Right forelimb (tissue), 1 donor: ENCODE measurements at places on chromosomes 4 and X.

DNA sequence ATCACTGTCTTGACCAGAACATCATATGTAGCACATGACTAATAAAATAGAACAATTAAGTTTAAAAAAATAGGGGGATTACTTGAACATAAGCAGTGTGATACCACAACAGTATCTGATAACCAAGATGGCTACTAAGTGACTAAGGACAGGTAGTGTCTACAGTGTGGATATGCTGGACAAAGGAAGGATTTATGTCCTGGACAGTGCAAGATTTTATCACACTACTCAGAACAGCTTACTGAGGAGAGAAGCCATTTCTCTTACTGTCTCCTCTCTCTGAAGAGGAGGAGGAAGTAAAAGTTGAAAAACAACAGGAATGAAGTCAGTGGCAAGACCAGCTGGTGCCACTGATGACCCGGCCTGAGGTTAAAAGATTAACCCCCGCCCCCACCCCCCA lies 4.0 kb upstream of the SLC10A7 start:
- DNase-seq, result no peak

- DNase-seq, result no peak
Measured at GRCh38 chr4:19557161-19557560, 694.5 kb upstream of the SLIT2 start.

DNA sequence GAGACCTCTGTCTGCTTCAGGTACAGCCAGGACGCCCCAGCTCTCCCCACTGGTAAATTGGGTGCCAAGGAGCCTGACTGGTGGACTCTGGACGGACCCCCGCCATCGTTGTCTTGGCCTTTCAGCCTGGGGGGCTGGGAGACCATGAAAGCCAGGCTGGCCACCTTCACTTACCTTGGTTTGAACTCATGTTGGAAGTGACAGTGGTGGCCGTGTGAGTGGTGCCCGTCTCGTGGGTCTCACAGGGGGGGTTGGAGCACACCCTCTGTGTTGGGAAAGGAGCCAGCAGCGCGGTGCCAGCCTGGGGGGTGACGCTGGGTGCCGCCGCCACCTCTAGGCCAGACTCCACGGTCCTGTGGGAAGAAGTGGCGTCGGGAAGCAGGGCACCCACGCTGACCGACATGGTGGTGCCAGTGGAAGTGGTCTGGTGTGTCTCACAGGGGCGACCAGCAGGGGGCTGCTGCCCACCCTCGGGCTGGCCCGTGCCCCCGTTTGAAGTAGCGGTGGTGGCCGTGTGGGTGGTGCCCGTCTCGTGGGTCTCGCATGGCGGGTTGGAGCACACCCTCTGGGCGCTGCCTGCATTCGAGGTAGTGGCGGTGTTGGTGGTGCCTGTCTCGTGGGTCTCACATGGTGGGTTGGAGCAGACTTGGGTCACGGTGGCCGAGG lies 9.6 kb upstream of the RENBP start:
- no peak for DNase-seq

GRCh38 chr4:48360285-48361011 lies 19.1 kb downstream of the SLAIN2 start:
- no peak for DNase-seq

DNA sequence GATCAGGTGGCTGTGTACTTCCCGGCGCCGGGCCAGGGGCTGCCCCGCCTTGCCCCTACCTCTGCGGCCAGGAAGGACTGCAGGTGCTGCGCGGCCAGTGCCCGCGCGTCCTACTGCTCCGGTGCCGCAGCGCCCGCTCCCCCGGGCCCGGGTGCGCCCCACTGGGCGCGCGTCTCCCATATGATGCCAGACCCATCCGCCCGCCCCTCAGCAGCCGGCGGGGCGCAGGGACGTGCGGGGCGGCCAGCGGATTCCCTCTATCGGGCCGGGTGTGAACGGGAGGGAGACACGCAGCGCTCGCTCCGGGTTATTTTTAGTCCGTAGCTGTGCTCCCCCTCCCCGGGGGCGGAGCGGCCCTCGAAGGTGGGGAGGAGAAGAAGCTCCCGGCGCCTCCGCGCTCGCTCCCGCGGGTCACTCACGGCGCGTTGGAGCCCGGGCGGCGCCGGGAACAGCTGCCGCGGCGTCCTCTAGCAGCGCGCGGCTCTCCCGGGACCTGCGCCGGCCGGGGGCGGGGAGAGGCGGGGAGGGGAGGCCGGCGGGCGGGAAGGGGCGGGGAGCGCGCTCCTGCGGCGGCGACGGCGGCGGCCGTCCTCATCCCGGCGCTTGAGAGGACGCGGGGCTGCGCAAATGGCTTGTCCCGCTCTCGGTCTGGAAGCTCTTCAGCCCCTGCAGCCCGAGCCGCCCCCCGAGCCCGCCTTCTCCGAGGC lies 103.6 kb downstream of the UCHL1 start:
- DNase-seq, result peak; percentile 86

DNA sequence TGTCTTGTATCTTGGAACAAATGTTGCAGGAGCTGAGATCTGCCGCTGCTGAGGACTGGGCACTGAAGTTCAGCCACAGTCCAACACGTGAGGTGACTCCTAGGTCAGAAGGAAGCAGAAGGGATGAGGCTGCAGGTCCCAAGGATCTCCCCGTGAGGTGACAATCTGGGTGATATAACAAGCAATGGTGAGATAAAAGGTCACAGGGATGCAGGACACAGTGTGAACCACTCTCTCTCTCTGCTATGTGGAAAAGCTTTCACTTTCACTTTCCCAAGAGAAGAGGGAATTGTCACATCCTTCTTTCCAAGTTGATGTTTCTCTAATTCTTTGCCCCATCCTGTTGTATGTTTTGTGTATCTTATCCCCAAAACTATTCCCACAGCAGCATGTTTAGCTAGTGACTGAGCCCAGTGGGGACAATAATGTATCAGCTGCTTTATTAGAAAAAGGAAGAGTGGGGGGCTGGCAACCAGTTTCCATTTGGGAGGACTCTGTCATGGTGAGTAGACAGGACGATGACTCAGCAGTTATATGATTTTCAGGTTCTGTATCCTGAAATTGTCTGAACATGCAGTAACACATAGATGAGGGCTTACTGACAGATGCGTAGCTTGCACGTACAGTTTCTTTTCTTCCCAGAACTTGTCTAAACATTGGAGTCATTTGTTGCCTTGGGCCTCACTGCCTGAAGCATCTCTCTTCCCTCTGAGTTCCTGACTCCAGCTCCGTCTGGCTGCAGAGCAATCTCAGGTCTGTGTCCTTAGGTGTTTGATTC lies 1415.8 kb upstream of the TENM3 start:
- no peak for DNase-seq

DNA sequence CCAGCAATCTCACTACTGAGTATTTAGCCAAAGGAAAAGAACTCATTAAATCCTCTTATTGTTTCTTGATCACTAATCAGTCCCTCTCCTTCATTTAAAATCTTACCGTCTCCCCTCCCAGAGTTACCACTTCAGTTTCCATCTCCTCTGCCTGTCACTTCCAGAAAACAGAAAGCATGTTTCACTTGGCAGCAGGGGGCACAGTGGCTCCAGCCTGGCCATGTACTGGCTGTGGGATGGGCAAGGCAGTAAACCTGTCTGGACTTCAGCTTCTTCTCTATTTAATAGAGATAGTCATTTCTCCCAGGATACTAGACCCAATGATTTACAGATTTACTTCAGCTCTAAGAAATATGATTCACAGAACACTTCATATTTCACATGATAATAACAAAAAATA lies 63.2 kb downstream of the CD40LG start:
- DNase-seq, result no peak

GRCh38 chrX:143340190-143340589 lies 177.1 kb downstream of the SPANXN3 start:
- DNase-seq, result no peak

- DNase-seq, result no peak
Measured at GRCh38 chr4:130197946-130198345, 1102.0 kb downstream of the C4orf33 start.

GRCh38 chrX:72020204-72020603 lies 109.6 kb downstream of the NHSL2 start:
- no peak for DNase-seq

GRCh38 chr4:15131551-15131950 lies 129.3 kb downstream of the CPEB2 start:
- no peak for DNase-seq

DNA sequence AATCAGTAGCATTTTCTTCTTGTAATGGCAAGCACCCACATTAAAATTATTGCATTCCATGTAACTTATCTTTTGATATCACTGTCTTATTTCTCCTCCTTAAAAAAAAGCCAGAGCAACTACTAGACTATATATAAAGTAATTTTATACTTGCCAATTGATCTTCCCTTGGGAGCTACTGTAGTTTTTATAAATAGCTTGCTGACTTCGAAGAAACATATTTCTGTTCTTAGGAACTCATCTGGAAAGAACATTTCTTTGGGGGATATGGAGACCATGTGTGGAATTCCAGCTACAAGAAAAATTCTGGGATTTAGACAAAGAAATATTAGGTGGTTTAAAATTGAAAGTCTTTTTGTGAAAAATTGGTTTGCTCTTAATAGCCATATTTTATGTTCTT lies 94.9 kb downstream of the BMPR1B start:
- DNase-seq, result no peak

GRCh38 chrX:125641405-125641804 lies 321.7 kb downstream of the TEX13C start:
- DNase-seq, result no peak

- DNase-seq, result no peak
Measured at GRCh38 chr4:54882616-54883015, 224.9 kb downstream of the KIT start.

DNA sequence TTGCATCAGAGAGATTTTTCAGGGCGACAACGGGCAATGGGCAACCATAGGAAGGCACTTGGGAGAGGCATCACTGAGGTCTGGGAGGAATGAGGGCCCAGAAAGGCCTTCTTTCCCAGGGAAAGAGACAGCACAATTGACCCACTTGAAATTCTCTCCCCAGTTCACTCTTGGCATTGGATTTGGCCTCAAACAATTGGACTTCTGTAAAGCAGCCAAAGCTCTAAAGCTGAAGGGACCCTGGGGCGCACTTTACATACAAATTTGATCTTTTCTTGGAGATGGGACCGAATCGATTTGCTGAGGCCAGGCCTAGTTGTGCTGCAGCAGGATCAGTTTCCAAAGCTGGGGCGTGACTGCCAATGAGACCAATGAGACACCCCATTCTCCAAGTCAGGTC lies 3.2 kb downstream of the ARHGAP36 start:
- no peak for DNase-seq

DNA sequence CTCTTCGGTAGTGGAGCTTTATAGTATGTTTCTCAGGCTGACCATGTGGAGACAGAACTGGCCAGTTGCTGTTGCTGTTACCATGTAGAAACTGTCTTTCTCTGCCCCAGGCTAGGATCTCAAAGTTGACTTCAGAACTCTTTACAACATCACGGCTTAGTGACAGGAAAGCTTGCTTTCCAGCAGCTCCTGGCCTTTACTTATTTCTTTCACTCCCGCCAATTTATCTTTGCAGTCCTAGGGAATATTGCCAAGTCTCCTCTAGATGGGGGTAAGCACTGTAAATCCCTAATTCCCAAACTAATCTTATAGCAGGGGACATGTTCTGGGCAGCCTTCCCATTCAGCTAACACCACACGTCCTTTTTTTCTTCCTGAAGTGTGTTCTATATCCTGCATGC lies 631.6 kb downstream of the SPRY1 start:
- peak; percentile 58 for DNase-seq

GRCh38 chrX:138890491-138890890 lies 179.0 kb upstream of the FGF13 start:
- no peak for DNase-seq

- DNase-seq, result no peak
Measured at GRCh38 chr4:72974694-72975487, 94.6 kb downstream of the COX18 start.

DNA sequence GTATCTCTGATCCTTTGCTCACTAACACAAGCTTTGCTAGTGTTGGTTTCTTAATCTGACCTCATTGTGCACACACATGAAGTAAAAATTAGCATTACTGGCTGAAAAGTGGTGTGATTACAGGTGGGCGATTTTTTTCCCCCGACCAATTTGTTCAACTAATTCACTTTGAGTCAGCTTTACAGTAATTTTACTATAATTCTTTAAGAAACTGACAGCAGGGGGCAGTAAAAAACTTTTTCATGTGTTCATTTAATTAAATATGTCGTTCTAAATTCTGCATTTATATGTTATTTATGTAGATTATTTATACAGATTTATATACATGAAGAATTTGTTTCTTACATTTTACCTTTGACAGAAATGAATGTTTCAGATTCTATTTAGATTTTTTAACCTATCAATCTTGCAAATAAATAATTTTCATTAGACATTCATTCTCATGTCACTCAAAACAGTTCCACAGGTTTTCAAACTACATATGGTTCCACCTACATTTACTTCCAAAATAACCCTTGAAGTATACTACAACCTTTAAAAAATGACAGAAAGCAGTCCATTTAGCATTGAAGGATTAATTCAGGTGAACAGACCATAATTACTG lies 17.5 kb downstream of the PALLD start:
- no peak for DNase-seq

DNA sequence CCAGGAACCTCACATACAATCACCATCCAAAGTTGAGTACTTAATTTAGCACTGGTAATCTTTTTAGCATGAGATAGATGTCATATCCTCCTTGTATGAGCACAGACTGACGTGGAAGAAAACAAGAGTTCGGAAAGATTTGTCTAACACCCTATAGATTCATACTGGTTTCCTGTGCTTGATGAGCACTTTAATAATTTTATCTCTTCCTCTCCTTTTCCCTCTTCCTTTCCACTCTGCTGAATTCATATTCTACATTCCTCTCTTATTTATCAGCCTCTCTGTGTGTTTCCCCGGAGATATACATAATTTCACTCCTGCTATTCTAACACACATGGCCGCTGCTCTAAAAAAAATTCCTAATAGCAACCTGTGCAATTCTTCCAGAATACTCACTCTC lies 273.9 kb downstream of the AFF2 start:
- DNase-seq, result no peak

GRCh38 chrX:47645530-47645929 lies 4.8 kb downstream of the ELK1 start:
- no peak for DNase-seq

- no peak for DNase-seq
Measured at GRCh38 chrX:18579495-18579894, 92.4 kb downstream of the RS1 start.

- DNase-seq, result no peak
Measured at GRCh38 chr4:27807207-27807606, 946.6 kb downstream of the STIM2 start.

DNA sequence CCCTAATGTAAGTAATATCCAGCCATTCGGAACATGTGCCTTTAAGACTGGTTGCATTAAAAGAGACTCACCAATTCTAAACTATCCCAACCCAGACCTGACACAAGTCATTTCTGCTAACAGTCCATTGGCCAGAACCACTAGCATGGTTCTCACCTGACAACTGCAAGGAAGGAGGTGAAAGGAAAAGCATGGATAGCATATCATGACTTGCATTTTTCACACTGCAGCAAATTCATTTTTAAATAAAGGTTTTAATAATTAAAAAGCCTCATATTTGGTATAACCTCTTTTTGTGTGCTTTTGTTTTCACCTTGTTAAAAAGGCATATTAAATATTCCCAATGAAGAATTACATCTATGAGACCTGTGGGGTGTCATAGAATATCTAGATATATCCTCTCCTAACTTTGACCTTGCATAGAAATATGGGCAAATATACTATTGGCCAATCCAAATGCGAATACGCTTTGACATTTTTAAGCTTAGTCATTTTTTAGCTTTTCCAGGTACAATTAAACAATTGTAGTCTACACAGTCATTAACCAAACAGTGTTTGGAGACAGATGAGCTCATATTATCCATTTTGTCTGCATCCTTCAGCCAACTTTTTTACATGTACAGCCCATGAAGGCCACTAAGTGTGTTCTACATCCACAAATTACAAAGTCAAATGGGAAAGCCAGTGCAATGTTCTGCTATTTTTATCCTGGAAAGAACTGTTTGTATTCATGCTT lies 295.3 kb downstream of the PDGFC start:
- no peak for DNase-seq

GRCh38 chr4:143411527-143412419 lies 75.1 kb downstream of the GAB1 start:
- DNase-seq, result no peak
